ENCODE measurements at places on chromosomes 6 and 20.

DNA sequence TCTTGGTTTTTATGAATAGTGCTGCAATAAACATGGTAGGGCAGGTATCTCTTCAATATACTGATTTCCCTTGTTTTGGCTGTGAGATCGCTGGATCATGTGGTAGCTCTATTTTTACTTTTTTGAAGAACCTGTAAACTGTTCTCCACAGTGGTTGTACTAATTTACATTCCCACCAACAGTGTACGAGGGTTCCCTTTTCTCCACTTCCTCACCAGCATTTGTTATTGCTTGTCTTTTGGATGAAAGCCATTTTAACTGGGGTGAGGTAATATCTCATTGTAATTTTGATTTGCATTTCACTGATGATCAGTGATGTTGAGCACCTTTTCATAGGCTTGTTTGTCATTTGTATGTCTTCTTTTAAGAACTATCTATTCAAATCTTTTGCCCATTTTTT, 8.0 kb upstream of the ARG1 start:
- DNase-seq: no peak

DNA sequence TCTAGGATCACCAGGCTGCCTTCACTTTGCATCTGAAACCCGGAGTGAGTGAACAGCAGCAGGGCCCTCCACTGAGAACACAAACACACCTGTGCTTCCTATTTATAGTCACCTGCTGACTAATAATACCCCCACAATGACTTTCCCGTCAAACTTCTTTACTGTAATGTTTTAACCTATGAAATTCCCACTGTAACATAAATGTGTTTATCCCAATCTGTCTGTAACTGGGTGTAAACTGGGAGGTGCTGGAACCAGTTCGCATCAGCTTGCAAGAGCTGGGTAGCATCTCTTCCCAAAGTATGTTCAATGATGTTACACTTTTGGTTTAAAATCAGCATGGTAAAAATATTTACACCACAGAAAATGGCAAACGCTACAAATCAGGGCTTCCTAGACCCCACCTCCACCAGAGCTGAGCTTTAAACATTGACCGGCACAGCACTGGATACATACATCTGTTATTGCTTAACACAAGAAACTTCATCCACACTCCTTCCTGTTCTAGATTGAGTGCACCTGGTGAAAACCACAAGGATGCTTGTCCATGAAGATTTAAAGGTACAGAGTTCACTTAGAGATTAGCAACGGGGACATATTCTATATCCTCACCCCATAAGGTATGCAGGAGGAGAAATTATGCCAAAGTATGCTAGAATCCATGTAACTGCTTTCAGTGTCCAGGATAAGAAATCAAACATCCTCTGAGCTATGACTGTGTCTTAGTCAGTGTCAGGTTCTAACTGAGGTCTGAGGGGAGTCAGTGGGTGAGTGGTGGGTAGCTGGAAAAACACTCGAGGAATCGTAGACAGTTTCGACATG, 79.0 kb downstream of the ALDH8A1 start:
- DNase-seq: no peak

- peak; percentile 60 for DNase-seq
Measured at GRCh38 chr6:2940010-2940850, 31.1 kb downstream of the SERPINB6 start.

DNA sequence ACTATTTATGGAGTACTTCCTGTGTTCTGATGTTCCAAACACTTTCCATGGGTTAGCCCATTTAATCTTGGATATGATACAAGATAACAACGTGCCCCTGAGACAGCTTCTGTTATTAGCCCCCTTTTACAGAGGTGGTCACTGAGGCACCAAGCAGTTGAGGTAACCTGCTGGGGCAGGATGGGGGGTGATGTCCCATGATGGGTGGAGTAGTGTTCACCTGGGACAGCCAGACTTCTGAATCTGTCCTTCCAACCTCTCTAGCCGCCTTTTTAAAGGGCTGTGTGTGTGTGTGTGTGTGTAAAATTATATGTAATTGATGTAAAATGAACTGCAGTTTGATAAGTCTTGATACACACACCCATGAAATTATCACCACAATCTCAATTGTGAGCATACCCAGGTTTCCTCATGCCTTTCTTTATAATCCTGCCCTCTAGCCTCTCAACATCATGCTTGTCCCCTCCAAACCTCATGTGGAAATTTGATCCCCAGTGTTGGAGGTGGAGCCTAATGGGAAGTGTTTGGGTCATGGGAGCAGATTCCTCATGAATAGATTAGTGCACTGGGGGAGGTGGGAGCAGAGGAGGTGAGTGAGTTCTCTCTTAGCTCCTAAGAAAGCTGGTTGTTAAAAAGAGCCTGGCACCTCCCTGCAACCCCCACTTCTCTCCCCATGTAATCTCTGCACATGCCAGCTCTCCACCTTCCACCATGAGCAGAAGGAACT, 39.2 kb downstream of the PLAGL2 start:
- no peak for DNase-seq

GRCh38 chr6:157143171-157143889, 180.0 kb downstream of the TMEM242 start:
- no peak for DNase-seq
